ENCODE measurements at places on chromosomes 2 and 18.

- no peak for DNase-seq
These were observed 188.5 kb downstream of the TPGS2 start for GRCh38 chr18:36640021-36640952.

- DNase-seq, result no peak
These were observed 40.2 kb downstream of the EPAS1 start for GRCh38 chr2:46337208-46337994.

DNA sequence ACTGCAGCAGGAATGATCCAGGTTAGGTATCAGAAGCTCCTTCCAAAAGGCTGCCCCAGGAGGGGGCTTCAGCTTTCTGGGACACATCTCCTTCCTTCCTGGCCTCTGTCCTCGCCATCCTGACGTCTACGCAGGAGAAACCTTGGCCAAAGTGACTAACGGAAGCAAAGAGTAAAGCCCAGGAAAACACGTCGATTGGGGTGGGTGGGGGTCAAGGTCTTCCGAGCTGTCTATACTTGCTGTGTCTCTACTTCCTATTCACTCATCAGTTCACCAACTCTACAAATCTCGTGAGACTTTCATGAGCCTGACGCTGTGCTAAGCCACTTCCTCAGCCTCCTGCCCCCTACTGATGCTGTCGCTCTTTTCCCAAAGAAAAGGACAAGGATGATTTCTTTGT lies 212.6 kb downstream of the TNS1 start:
- DNase-seq, result no peak

- no peak for DNase-seq
These were observed 136.0 kb downstream of the DDX1 start for GRCh38 chr2:15727396-15728244.

DNA sequence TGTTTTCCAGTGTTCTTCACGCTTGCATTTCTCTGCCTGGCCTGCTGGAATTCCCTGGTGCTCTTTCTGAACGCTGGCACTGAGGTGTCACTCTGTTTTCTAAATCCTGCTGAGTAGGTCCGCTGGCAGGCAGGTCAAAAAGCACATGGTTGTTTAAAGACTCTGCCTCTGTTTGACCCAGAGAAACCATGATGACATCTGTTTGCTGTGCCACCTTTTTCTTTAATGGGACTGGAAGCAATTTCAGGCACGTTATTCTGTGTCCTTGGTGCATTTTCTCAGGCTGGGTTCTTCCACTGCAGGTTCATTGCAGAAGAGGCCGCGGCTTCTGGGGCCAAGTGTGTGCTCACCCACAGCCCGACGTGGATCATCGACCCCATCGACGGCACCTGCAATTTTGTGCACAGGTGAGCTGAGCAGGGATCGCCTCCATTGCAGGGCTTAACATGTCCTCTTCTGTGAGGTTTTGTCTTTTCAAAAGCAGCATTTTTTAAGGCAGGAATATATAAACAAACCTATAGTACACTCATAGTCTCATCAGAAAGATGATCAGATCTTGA lies 28.4 kb downstream of the IMPA2 start:
- no peak for DNase-seq

DNA sequence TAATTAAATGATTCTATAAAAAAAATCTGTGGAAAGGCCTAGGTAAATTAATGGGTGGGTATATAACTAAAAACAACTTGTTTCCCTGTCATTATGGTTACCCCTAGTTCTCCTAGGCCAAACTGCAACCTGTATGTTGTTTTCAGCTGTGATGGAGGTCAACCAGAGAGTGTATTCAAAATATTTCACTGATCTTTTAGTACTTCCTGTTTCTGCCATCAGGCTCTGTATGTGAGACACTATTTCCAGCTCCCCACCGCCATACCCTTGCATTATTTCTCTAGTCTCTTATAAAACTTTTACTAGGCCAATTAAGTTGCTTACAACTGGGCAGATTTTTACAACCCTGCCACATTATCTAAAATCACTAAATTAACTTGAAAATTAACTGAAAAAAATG lies 21.0 kb upstream of the CDKL4 start:
- DNase-seq, result no peak

DNA sequence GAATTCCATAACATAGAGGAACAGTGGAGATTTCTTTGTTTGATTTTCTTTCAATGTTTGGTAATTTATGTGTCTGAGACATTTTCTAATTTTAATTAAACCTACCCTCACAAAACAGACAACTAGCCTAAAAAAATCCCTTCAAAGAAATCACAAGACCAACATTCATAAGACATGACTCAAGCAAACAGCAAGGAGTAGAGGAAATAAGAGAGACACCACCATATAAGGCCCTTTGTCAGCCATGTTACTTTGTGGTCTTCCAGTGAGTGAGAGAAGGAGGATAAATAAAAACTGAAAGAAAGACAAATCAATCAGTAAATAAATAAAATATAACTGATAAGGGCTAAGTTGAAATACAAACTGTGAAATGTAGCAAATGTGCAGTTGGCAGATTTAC lies 830.8 kb upstream of the SLC39A10 start:
- DNase-seq, result no peak

DNA sequence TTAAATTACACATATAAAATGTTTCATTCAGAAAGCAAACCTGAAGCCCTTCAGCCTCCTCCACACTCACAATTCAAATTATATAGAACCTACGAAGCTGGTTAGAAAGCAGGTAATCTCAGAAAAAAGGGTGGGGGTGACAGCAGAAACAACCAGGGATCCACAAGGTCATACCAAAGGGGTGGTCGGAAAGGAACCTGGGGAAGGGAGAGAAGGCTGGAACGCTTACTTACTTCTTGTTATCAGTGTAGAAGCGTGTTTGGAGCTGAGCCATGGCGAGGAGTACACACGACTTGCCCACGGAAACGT lies 316 bp downstream of the WDR12 start:
- no peak for DNase-seq

DNA sequence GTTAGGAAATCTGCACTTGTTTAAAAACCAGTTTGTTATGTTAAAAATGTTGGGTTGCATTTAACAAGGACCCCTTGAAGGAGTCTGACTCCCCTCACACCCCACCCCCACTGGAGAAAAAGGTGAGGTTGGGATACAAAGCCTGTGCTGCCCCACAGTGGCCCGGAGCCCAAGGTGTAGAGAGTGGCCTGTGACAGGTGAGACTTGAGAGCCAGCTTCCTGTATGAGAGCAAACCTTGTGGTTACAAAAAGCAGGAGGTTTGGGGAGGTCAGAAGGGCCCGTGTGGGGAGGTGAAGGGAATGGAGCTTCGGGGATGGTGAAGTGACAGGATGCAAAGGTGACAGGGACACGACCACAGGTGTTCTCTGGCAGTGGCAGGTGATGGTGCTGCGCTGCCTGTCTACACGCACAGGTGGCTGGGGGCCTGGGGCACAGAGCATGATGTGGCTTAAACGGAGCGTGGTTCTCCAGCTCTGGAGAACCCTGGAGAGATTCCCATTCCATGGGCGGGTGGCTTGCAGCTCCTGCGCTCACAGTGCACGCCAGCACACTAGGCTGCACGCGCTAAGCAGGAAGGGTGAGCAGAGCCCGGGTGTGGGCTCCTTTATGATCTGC lies 29.0 kb downstream of the IMPA2 start:
- no peak for DNase-seq

- DNase-seq, result no peak
These were observed 73.6 kb downstream of the OTX1 start for GRCh38 chr2:63124218-63124617.

- DNase-seq, result no peak
These were observed 3.2 kb downstream of the INO80C start for GRCh38 chr18:35494251-35495220.

DNA sequence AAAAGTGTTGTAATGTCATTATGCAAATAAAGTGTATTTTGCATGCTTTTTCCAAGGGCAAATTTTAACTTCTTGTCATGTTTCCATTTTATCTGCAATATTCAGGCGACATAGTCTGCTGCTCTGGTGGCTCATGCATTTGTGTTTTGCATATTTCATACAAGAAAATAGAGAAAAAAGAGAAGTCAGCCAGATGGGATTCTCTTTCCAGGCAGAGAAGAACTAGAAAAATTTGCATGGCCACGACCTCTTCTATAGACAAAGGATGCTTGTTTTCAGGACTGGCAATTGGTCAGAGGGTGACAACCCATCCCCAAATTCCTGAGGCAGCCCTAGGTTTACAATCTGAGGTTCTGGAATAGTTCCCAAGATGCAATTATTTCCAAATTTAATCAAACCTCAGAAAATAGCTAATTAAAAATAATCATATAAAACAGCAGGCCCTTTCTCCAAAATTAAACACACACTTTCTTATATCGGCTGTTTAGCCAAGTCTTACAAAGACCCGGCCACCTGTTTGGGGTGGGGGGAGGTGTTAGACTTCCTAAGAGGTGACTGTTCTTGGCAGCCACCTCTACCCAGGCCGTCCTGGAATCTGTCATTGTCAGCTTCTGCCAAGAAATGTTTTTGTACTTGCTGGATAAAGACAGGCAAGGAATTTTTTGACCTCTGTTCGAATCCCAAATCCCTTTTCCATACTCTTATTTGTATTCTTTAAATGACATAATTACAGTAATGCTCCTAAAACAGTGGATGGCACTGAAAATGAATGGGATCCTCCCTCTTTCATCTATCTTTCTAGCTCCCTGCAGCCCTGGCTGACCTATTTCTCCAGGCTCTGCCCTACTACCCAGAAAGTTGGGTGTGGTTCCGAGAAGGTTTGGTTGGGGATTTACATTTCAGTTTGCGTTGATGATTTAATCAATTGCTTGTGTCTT lies 20.8 kb upstream of the SOS1 start:
- no peak for DNase-seq

GRCh38 chr18:36215577-36215976 lies 28.3 kb downstream of the MOCOS start:
- DNase-seq, result no peak

DNA sequence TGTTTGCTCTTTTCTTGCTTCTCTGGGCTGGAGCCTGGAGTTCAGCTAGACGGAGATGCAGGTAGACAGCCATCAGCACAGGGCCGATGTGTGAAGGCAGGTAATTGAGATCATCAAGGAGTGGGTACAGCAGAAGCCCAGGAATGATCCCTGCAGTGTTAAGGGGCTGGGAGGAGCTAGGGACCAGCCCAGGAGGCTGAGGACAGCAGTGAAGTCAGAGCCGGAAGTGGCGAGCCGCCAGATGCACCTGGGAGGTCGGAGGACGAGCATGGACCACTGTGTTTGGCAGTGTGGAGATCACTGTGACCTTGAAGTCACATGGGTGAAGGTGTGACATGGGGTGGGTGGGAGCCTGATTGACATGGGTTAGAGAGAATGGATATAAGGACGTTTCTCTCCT lies 6.2 kb upstream of the ZNF236 start:
- DNase-seq, result no peak

GRCh38 chr2:141316103-141316502 lies 814.7 kb downstream of the LRP1B start:
- DNase-seq, result no peak

DNA sequence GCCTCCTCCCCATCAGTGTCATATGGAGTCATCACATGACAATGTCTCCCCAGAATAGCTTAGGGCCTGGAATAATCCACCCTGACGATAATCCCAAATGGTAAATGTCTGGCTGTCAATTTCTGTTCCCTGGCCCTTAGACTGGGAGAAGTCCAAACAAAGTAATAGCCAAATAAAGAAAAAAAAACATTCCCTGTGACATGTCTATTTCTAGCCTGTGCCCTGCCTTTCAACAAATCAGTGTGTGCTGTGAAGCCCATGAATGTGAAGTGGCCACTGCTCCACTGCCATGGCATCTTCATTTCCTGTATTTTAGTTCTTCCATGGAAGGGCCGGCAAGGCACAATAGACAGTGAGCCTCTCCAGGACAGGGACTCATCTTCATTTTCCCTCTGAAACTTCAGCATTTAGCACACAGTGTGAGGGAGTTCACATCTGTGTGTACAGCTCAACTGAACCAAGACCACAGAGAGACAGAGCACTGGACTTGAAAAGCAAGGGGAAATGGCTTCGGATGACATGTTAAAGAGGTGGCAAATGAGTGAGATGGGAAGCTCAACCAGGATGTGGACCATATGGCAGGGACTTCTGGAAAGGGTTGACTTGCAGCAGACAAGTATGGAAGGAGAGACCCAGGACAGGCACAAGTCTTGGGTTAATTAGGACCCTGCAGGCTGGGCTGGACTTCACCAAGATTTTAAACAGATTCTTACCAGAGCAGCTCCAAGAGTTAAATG lies 140.0 kb downstream of the ANTXR1 start:
- DNase-seq, result no peak

DNA sequence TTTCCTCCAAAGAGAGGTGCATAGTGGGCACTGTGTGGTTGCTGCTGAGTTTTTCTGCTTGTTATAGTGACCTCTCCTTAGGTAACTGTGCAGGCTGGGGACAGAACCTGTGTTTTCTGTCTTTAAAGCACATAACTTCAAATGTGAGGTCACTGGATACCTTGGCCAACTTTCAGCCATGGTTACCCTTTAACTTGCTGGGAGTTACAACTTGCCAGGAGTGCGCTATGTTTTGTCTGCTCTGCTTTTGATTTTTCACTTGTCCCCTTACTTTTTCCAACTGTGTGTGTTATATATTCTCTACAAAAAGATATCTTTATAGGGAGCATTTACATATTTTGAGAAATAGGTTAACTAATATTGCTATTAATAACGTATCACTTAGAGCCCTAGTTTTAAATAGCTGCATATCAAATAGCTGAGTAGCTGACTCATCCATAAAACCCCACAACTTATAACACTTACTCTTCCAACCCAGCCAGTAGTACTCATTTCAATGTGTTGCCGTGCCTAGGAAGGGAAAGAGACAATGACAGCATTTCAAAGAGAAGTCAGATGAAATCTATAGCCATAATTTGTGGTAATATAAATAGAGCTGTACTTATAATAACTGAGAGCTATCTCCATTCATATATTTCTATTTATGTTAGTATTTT lies 51.6 kb downstream of the DPP4 start:
- DNase-seq, result no peak

DNA sequence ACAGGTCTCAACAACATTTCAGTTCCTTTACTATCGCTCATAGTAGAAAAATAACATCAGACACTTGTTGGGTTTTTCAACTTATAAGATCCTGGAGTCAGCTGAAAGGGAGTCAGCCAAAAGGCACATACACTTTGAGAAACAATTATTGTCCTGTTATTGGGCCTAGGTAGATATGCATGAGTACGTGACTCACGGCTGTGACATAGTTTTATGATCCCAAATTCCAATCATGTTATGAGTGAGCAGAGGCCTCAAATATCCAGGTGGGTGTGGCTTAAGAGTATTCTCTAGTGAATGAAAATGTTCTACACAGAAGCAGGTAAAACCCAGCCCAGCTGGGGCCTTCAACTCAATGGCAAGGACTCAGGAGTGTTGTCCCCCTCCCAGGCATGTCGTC lies 27.2 kb downstream of the SERPINB8 start:
- DNase-seq, result no peak

DNA sequence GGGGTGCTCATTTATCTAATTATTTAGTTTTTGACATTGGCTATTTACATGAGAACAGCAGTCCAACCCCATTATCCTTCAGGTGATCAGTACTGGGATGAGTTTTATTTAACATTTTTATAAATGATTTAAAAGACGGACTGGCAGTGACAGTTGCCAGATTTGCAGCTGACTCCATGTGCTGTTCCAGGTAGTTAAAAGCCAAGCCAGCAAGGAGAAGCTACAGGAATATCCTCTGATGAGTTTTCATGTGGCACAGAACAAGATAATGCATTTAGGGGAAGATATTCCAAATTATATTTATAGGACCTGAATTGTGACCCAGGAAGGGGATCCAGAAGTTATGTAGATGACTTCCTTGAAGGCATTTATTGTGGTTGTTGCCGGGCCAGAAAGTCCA lies 210.0 kb downstream of the MCFD2 start:
- no peak for DNase-seq

- no peak for DNase-seq
These were observed 37.3 kb upstream of the CREB1 start for GRCh38 chr2:207492461-207492860.

All from D721Med (cell line).